ENCODE measurements at places on chromosomes 7 and 10. TPM values are rescaled to one million over a fixed set of nuclear protein-coding genes. Genes with fewer than 3 reads are reported as not detected.

GRCh38 chr7:103573479-103574058 is 127.6 kb upstream of the SLC26A5 start:
- no peak for DNase-seq

GRCh38 chr10:101859530-101859929 is 15.9 kb upstream of the KCNIP2 start:
- DNase-seq, result no peak

DNA sequence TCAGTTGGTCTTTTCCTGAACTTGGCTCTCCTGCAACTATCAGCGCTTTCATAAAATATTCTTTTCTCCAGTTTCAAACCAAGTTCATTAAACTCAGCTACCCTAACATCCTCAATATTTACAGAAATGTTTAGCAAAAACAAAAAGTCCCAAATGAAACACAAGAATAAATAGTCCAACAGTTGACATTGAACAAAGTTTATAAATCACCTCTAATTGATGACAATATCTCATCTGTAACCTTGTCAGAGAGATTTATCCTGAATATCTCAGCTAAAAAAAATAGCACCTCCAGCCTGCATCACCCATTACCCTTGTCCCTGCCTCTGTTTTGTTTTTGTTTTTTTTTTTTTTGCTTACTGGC is 76.1 kb downstream of the ANK3 start:
- no peak for DNase-seq

GDF2 gene
- total RNA-seq, result not detected

GRCh38 chr10:69895759-69896158 is 94.1 kb downstream of the COL13A1 start:
- DNase-seq, result no peak

ZNF655 gene
- total RNA-seq, result 59.2 TPM

NEUROG3 gene
- not detected for total RNA-seq

DNA sequence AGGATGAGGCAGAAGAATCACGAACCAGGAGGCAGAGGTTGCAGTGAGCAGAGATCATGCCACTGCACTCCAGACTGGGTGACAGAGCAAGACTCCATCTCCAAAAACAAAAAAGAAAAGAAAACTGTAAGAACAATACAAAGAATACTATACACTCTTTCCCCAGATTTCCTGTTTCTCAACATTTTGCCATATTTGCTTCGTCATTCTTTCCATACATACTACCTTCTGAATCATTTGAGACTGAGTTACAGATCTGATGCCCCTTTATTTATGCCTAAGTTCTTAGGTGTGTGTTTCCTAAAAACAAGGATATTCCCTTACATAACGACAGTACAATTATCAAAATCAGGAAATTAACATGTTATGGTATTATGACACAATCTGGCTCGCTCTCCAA is 168.4 kb upstream of the CELF2 start:
- DNase-seq, result no peak

- no peak for DNase-seq
Observed at GRCh38 chr7:155974186-155974897, 162.1 kb upstream of the SHH start.

DNA sequence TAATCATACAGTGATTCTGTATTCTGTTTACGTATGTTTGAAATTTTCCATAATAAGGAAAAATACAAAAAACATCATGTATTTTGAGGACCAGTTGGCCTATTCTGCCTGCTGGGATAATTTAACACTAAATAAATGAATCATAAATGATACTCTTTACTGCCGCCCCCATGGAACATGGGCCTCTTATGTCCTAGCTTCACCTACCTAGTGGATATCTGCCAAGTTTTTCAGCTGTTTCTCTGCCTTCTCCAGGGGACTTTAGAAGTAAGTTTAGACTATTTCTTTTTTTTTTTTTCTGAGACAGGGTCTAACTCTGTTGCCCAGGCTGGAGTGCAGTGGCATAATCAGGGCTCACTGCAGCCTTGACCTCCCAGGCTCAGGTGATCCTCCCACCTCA is 10.4 kb downstream of the NFE2L3 start:
- no peak for DNase-seq

GRCh38 chr7:105662998-105663397 is 81.7 kb upstream of the EFCAB10 start:
- no peak for DNase-seq

PHYH gene
- total RNA-seq, result 6.0 TPM

STAG3 gene
- total RNA-seq, result 3.9 TPM

SORBS1 gene
- total RNA-seq, result 0.38 TPM

ERVW-1 gene
- total RNA-seq, result not detected

DNA sequence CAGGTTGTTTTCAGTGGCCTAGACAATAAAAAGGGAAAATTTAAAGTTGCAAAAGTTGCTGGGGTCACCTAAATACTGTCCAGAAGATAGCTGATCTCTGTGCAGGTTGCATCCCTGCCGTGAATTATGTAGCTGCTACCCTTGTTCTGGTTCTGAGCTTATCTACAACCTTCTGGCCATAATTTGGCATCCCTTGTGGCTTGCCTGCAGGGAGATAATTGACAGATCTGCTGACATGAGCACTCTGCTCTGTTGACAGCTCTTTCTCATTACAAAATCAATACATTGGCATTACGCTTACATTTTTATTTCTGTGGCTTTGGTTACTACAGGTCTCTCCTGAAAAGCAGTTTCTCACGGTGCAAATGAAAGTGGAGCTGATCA is 29.3 kb upstream of the HECTD2 start:
- DNase-seq, result no peak

GIMAP5 gene
- total RNA-seq, result 50.2 TPM

ANKRD1 gene
- total RNA-seq, result not detected

All from activated T-cell treated with anti-CD3 and anti-CD28 coated beads, Interleukin-2, amount 50 U/mL, for 4 hours (primary cell).